ENCODE measurements at places on chromosomes 6 and 20.

- DNase-seq = no peak
These were observed 5.2 kb upstream of the HMGN3 start for GRCh38 chr6:79239536-79240168.

DNA sequence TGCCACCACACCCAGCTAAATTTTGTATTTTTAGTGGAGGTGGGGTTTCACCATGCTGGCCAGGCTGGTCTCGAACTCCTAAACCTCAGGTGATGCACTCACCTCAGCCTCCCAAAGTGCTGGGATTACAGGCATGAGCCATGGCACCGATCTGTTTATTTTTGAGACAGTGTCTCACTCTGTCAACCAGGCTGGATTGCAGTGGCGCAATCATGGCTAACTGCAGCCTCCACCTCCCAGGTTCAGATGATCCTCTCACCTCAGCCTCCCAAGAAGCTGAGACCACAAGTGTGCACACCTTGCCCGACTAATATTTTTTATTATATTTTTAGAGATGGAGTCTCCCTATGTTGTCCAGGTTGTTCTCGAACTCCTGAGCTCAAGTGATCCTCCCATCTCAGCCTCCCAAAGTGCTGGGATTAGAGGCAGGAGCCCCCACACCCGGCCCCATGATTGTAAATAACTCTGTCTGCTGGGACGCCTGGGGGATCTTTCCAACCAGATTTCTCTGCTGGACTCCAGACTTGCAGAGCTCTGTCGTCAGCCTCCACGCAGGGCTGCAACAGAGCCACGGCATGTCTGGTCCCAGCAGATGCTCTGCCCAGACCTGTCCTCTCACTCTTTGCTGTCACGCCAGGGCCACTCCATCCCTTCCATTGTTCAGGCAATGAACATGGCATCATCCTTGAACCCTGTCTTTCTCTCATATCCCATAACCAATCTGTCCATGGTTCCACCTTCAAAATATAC, 25.3 kb downstream of the SYNJ2 start:
- no peak for DNase-seq

DNA sequence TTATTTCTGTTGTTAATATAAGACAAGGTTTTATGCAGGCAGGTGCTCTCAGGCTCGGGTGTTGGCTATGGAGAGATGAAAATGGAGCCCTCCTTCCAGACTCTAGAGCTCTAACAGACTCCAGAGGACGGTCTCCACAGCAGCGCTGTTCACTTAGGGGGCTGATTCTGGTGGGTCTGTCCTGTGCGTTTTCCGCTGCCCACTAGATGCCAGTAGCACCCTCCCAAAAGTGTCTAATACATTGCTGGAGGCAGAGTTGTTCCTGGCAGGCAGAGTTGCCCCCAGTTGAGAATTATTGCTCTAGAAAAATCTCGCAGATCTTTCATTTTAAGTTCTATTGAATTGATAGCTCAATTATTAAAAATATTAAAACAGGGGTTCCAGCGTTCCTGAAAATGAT, 109.9 kb downstream of the MAP3K4 start:
- DNase-seq = no peak

- no peak for DNase-seq
These were observed 121.3 kb downstream of the SLC23A2 start for GRCh38 chr20:4880051-4880450.
